ENCODE measurements at places on chromosomes 7 and 10.

DNA sequence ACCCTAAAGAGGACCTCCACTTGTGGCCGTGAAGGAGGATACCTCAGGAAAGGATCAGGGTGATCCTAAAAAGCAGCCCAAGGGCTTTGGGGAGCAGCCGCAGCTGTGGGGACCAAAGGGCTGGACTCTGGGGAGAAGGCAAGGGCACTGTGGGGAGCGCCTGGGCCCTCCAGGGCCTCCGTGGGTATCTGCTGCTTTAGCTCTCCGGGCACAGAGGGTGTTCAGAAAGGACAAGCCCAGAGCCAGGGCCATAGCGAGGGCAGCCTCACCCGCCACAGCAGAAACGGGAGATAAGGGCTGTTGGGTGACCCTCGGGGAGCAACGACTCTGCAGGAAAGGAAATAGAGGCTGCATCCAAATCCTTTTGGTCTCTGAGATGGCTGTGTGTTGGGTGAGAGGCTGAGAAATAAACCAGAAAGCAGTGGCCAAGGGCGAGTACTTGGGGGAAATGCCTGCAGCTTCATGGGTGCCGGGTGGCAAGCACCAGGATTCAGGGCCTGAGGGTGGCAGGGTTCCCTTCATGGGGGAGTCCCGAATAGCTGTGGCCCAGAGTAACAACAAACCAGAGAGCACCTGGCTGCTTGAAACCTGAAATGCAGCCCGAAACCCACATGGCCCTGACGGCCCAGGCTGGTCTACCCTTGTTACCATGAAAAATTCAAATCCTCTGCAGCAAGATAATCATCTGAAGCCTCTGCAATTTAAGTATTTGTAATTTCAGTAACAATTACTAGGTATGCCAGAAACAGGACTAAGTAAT, 95.2 kb downstream of the VIPR2 start:
- DNase-seq = no peak

- no peak for DNase-seq
Measured at GRCh38 chr7:153432063-153432462, 620.1 kb upstream of the DPP6 start.

GRCh38 chr10:44913350-44914081, 2.4 kb downstream of the TMEM72 start:
- no peak for DNase-seq

- DNase-seq = no peak
Measured at GRCh38 chr7:1869452-1870130, 199.5 kb downstream of the ELFN1 start.

GRCh38 chr10:93573051-93573909, 6.8 kb downstream of the FFAR4 start:
- DNase-seq = no peak

GRCh38 chr7:2710286-2710655, 22.3 kb downstream of the AMZ1 start:
- no peak for DNase-seq

- DNase-seq = no peak
Measured at GRCh38 chr7:75711656-75712514, 26.9 kb downstream of the HIP1 start.

DNA sequence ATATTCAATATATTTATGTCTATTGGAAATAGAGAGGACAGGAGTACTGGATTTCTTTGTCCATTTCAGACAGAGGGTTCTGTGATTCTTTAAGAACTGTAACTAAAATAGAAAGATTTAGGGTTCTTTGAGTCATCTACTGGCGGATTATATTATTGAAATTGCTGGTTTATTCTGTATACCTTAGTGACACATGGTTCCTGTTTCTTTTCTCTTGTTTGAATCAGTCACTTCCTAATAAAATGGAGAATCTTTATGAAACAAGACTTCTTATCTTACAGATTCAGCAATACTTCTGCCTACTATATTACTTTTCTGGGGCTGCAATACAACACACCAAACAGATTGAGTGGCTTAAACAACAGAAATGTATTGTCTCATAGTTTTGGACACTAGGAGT, 20.8 kb upstream of the ZNF800 start:
- no peak for DNase-seq

- no peak for DNase-seq
Measured at GRCh38 chr7:137951700-137952425, 50.0 kb downstream of the CREB3L2 start.

DNA sequence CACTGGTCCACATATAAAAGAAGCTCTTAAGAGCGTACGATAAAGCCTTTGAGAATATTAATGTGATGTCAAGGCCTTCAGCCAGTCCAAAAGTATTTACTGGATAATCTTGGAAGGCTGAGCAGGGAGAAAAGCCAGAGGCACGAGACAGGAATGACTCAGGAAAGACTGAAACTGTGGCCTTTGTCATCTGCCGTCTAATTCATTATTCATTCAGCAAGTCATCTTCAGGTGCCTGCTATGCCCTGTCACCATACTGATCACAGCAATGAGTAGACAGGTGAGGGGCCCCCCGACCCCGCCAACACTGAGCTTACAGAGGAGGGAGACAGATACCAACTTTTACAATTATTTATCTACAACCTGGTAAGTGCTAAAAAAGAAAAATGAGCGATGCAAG, 78.9 kb downstream of the VOPP1 start:
- no peak for DNase-seq

DNA sequence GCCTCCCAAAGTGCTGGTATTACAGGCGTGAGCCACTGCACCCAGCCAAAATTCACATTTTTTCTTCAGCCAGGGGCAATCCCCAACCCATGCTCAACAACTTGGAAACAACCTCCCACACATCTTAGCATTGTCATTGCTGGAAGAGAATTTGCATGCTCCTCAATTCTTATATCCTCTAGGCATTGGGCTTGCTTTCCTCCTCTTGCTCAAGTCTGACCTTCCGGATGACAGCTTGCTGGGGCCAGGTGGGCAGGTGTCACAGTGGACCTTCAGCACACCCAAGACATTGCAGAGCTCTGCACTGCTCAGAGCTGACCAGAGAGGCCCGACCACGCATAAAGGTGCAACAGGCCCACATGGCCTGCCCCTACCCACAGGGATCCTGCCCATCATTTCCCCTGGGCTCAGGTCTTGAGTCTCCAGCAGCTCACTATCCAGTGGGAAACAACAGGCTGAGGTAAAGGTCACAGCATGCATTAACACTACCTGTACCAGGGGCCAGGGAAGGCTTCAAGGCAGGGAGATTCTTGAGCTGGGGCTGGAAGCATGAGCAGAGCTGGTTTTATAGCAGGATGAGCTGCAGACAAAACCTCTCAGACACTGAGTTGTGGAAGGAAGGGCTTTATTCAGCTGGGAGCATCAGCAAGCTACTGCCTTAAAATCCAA, 6.8 kb upstream of the GPR15LG start:
- no peak for DNase-seq

DNA sequence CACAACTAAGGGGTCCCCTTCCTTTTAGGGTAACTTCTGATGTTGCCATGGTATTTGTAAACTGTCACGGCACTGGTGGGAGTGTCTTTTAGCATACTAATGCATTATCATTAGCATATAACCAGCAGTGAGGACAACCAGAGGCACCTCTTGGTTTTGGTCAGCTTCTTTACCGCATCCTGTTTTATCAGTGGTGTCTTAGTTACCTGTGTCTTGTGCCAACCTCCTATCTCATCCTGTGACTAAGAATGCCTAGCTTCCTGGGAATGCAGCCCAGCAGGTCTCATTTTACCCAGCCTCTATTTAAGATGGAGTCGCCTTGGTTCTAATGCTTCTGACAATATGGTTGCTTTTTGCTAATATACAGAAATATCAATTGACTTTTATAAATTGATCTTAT, 54.9 kb downstream of the AHCYL2 start:
- no peak for DNase-seq

GRCh38 chr7:47846138-47846836, 102.0 kb downstream of the PKD1L1 start:
- no peak for DNase-seq

GRCh38 chr10:35025916-35026315, 64.2 kb downstream of the CUL2 start:
- no peak for DNase-seq

- DNase-seq = no peak
Measured at GRCh38 chr7:35894721-35895120, 93.9 kb downstream of the SEPTIN7 start.

DNA sequence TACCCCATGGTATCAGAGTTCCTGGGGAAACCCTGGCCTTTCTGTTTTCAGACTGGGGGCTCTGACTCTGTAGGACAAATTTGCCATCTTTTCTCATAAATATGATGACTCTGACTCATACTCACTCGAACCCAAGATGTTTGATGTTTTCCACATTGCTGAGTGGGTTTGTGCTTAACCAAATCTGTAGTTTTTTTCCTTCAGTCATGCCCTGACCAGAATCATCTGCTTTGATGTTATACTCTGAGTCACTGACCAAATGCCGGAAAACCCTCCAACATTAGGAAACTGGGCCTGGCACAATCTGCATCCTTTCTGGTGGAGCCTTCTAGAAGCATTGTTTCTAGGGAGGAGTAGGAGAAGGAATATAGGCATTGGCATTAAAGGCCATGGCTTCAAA, 118.7 kb downstream of the C10orf105 start:
- no peak for DNase-seq

DNA sequence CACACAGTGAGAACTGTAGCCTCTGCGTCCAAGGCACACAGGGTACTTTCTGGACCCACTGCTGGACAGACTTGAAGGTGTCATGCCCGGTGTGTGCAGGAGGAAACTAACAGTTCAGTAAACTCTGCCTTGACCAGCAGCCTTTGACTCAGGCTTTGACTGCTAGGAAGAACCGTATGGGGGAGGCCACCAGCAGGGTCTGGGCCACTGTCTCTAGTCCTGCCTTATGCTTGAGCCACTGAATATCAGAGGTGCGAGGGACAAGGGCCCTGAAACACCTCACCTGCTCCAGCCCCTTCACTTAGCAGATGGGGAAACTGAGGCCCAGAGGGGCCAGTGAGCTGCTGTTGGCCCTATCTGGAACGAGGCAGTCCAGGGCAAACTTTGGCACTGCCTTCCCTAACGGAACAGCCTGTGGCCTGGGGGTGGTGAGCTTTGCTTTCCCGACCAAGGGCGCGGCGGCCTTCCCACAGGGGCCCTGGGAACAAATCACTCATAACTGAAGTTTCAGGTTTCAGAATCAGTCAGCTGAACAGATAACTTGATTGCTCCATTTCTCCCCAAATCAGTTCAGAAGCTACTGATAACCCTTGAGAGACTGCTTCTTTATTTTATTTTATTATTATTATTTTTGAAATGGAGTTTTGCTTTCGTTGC, 130.0 kb downstream of the FAM53B start:
- no peak for DNase-seq

Measured in activated naive CD4-positive, alpha-beta T cell (primary cell).